ENCODE measurements at places on chromosomes 2 and 18.

DNA sequence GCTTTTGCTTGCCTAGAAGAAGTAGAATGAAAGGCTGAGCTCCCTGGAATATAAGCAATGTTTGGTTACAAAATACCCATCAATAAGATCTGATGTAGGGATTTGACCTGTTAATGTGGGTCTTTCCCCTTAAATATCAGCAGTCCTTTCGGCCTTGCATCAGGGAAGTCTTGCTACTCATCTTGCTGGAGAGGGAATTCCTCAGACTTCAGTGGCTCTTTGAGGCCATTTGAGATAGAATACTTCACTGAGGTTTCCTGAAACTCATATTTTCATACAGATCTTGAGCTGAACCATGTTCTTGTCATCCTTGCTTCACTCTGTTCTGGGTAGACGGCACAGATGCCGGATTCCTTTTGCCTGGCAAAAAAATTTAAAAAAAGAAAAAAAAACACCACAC lies 3.9 kb downstream of the TWIST2 start:
- DNase-seq: no peak

DNA sequence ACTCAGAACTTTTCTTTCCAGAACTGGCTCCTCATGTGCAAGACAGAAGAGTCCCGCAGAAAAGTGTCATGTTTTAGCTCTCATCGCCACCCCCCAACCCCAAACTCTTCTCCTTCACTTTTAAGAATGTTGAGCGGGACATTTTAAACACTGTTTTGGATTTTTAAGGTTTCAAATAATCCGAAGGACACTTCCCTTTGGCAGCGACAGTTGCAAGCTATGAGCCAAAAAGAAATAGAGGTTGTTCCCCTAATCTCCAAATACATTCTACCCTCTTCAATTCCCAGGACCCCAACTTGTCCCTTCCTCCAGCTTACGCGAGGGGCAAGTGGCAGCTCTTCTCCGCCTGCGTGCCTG lies 678 bp upstream of the UBE2E3 start:
- no peak for DNase-seq

DNA sequence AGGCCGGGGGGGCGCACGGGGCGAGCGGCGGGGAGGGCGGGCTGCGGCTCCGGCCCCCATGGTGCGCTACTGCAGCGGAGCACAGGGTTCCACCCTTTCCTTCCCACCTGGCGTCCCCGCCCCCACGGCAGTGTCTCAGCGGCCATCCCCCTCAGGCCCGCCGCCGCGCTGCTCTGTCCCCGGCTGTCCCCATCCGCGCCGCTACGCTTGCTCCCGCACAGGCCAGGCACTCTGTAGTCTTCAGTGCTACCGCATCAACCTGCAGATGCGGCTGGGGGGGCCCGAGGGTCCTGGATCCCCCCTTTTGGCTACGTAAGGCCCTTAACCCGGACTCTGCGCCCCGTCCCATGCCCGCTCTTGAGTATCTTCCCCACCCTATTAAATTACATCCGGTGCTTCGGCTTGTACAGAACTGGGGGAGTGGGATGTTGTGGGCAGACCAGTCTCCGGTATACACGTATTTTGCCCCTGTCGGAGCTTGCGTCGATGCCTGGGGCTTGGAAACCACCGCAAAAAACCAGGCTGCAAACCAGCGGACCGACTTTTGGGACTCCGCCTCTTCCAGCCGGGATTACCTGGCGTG lies 598 bp upstream of the WBP1 start:
- DNase-seq: peak; percentile 92

GRCh38 chr2:43006834-43007543 lies 214.6 kb upstream of the HAAO start:
- DNase-seq: no peak

GRCh38 chr2:65846989-65847678 lies 414.7 kb upstream of the SPRED2 start:
- DNase-seq: no peak

DNA sequence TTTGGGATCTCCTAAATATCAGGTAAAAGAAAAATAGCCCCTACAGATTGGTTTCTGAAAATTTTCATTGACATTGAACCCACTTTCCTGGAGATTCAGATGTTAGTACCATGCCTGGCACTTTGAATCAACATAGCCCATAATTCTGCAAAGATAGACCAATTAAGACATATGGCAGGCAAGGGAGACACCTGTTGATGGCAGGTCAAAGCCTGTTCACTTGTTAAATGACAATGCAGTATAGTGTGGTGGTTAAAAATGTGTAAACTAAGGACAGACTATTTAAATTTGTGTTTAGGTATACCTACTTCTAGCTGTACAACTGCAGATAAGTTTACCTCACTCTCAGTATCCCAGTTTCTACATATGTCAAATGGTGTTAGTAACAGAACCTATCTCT lies 178.1 kb upstream of the MMADHC start:
- DNase-seq: no peak

DNA sequence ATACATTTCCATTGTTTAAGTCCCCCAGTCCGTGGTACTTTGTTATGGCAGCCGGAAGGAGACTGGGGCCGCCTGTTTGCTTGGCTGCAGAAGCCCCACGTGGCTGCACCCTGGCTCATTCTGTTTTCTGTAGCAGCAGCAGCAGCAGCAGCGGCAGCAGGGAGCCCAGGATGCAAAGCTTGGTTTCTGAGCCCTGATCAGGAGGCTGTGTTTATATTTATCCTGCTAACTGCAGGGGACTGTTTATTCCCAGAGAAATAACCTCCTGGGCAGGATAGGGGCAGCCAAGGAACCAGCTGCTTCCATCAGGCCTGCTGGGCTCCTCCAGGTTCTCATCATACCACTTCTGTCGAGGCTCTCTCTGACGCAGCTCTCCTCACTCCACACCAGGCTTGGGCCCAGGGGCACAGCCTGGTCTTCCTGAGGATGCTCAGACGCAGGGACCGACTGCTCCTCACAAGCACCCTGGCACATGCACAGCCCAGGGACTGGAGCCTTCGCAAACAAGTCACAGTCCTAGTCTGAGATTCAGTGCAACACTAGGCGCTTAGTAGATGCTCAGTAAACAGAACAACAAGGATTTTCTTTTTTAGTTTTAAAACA lies 139.0 kb downstream of the MSH2 start:
- no peak for DNase-seq

DNA sequence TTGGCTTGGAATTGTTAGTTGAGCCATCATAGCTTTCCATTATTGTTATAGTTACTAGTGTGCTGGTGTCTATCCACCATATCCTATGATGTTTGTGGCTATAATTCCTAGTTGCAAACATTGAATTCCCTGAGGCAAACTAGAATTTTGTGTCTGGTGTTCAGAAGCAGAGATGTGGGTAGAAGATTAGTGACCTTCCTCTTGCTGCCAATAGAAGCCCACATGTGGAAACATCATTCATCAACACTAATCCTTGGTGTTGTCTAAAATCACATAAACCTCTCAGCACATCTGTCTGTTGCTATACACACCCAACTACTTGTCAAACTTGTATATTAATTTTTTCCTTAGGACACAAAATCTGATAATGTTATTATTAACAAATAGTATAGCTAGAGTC lies 374.1 kb downstream of the TGIF1 start:
- no peak for DNase-seq

- DNase-seq: no peak
Observed at GRCh38 chr2:200728630-200729029, 83.1 kb upstream of the BZW1 start.

- no peak for DNase-seq
Observed at GRCh38 chr2:144215701-144216675, 303.9 kb downstream of the ZEB2 start.

DNA sequence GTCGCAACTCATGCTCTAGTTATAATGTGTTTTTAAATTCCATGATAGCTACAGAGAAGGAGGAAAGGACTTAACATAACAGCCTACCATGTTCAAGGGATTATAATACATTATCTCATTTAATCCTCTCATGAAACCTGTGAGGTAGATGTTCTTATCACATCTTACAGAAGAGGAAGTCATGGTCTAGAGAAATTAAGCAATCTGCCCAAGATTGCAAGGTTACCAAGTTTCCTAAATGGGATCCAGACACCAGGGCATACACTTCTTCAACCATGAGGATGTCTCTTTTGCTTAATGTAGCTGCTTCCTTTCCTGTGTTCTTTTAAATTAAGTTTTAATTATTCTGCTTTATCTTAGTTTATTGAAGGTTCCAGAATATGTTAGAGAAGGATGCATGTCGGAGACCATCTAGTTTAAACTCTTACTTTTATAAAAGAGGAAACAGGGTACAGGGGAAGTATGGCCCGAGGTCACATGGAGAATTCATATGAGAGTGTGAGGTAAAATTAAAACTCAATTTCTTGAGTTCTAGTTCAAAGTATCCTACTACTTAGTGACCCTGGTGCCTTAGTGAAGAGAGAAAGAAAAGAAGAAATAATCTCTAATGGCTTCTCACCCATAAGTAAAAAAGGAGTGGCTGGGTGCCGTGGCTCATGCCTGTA lies 3.6 kb upstream of the IL1A start:
- DNase-seq: no peak

- no peak for DNase-seq
Observed at GRCh38 chr2:10824191-10824590, 11.6 kb upstream of the PDIA6 start.

GRCh38 chr2:160494201-160494644 lies 616 bp upstream of the RBMS1 start:
- DNase-seq: no peak

GRCh38 chr2:159505196-159505595 lies 111.2 kb downstream of the BAZ2B start:
- DNase-seq: no peak

GRCh38 chr2:171956135-171956825 lies 34.0 kb downstream of the HAT1 start:
- no peak for DNase-seq

DNA sequence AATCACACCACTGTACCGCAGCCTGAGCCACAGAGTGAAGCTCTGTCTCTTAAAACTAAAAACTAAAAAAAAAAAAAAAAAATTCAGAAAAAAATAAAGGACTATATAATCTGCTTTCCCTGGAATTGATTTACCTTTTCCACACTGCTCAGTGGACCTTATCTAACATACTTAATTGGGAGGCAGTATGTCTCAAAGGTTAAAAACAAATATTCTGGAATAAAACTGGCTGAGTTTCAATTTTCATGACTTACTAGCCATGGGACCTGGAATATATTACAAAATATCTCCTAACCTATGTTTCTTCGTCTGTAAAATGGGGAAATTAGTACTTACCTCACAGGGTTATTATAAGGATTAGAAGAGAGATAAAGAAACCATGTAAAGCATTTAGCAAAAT lies 11.8 kb downstream of the NCKAP1 start:
- no peak for DNase-seq

- no peak for DNase-seq
Observed at GRCh38 chr2:197158591-197159550, 151.7 kb downstream of the ANKRD44 start.

- DNase-seq: no peak
Observed at GRCh38 chr2:32355976-32356680, 695 bp upstream of the BIRC6 start.

DNA sequence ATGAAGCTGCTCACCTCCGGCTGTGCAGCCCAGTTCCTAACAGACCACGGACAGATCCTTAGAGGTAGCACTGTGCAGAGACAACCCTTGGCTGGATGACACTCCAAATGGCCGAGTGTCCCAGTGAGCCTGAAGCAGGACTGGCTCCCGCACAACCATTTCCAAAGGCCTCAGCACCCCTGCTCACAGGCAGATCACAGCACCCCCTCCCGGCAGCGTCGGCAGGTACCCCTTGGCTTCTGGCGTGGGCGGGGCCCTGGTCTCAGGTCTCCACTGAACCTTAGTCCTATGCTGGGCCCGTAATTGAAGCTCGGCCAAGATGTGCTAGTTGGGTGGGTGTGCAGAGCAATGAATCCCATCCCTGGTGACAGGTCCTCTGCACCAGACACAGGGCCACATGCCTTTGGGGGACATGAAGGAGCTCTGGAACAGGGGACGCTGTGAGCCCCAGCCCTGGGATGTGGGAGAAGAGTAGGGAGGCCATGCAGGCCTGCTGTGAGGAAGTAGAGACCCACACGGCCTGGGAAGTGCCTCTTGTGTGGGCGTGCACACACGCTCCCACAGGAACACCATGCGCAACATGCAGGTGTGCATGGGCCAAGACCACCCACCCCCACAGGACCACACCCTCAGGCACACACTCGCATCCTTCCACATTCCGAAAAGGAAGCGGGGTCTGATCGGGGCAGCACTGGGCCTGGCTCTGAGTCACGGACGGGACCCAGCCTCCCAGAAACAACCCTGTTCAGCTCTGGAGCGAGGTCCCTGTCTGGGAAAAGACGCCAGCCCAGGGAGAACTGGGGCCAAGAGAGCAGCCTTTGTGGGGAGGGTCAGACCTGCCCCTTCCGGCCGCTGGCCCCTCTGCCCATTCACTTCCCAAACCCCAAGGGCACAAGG lies 2.8 kb downstream of the DUSP2 start:
- peak; percentile 85 for DNase-seq

DNA sequence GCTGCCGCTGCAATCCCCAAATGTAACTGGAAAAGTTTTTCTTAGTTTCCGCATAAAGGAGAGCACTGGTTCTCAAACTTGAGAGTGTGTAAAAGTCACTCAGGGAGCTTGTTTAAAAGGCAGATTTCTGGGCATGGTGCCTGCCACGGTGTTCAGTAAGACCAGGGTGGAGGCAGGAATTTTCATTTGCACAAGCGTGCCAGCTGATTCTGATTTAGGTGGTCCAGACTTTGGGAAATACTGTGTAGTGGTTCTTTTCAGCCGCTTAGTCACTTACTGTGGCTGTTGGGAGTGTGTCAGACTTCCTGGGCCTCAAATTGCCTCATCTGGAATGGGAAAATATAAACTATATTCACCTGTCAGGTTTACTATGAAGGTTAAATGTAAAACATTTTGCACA lies 788 bp downstream of the ARMC9 start:
- DNase-seq: no peak

- DNase-seq: no peak
Observed at GRCh38 chr2:11976073-11976472, 229.6 kb downstream of the LPIN1 start.

DNA sequence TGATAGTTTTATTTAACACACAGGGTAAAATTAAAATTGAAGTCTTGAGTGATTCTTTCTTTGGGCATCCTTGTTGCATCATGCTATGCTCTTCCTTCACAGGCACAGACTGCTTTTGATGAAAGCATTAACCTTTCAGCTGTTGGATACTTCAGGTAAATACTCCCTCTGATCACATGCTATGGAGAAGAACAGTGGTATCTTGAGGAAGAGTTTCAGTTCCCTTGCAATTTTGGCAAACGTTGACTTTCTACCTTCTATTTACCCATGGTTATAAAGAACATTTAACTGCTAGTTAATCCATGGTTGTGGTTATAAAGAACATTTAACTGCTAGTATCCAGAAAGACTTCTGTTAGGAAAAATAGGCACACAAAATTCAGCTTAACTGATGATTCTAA lies 75.7 kb downstream of the AOX1 start:
- DNase-seq: no peak
